SK-N-SH (cell line): ENCODE measurements at places on chromosomes 6 and 20.
A peak's percentile ranks its signal among the peaks of the same experiment; 100 is the strongest.

GRCh38 chr6:57294862-57295445, 22.5 kb upstream of the PRIM2 start:
- no peak overlapping the region for H3K27ac ChIP-seq
- DNase-seq: no peak
- H3K27me3 ChIP-seq: no peaks in the 10 kb centered on the region
- H3K4me3 ChIP-seq: no peak overlapping the region
- H3K4me1 ChIP-seq: no peaks in the 10 kb centered on the region
- no peaks in the 10 kb centered on the region for H3K36me3 ChIP-seq

GRCh38 chr20:34164381-34164984, 52.4 kb upstream of the EIF2S2 start:
- 0 out of 2 replicates have a peak, but pooled peaks cover 7% of the 10 kb centered on the region for H3K4me1 ChIP-seq
- H3K27ac ChIP-seq: no peak overlapping the region
- no peaks in the 10 kb centered on the region for H3K36me3 ChIP-seq
- DNase-seq: no peak

- H3K4me3 ChIP-seq: no peak overlapping the region
- H3K27me3 ChIP-seq: no peaks in the 10 kb centered on the region
Observed at GRCh38 chr6:146426516-146426915, 117.1 kb upstream of the RAB32 start.

DNA sequence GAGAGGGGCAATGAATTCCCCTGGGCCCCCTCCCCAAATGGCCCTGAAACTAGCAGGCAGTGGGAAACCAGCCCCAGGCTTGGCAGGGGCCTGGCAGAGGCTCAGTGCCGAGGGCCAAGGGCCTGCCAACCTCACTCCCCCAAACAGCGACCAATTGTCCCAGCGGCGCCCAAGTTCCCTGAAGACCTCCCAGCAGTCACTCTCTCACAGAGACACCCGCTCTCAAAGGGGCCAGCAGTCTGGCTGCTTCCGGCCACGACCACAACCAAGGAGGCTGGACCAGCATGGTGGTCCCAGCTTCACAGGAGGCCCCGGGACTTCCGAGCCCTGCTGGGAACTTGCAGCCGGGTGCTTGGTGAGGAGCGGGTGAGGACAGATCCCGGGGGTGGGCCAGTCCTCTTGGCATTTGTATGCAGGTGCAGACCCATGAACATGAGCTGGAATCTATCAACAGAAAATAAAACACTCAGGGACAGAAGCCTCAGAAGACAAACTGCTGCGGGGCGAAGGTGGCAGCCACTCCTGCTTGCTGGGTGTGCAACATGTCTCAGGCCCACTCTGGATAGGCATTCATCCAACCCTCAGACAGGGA, 17.5 kb upstream of the SIRPA start:
- H3K27ac ChIP-seq: no peak overlapping the region
- no peaks in the 10 kb centered on the region for H3K4me1 ChIP-seq
- no peak for DNase-seq
- H3K27me3 ChIP-seq: no peaks in the 10 kb centered on the region
- no peaks in the 10 kb centered on the region for H3K36me3 ChIP-seq

DNA sequence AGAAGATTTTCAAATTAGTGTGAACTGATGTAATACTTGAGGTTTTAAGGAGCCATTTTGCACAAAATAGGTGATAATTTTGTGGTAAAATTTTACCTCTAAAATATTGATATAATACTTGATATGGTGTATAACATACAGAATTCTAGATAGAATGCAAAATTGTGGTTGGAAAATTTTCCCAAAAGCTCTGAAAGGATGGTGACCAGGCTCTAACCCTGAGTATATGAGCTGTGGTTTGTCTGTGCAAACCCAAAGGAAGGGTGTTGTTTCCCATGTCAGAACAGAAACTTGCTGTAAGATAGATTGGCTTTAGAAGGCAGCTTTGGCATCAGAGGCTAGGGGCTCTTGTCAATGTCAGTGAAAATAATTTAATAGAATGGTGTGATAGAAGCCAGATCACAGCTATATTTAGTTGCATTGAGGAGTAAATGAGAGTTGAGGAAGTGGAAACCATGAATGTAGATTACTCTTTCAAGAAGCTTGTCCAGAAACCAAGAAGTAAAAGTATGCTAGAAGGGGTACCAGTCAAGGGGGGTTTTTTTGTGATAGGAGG, 257.7 kb downstream of the FARS2 start:
- H3K4me1 ChIP-seq: no peaks in the 10 kb centered on the region; the same call in none of the 2 replicates
- H3K27ac ChIP-seq: peak overlapping the region; percentile 62; the same call in 1 of the 2 replicates
- no peaks in the 10 kb centered on the region for H3K36me3 ChIP-seq
- H3K27me3 ChIP-seq: no peaks in the 10 kb centered on the region

DNA sequence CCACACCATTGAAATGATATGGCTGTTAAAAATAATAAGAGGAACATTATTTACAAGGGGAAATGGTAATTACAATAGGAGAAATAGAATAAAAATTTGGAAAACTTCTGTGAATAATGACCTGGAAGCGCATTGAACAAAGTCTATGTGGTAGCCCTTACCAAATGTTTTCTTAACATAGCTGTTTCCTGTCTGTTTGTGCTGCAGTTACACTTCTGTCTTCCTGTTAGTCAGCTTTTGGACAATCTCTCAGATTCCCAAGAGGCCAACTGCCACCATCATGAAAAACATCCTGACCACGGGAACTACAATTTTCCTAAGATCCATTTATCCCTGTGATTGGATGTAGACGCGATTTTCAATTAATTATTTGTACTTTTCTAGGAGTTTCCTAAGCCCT, 754.4 kb upstream of the MARCKS start:
- no peaks in the 10 kb centered on the region for H3K27me3 ChIP-seq
- H3K27ac ChIP-seq: peak overlapping the region; percentile 96
- peaks cover 4% of the 10 kb centered on the region for H3K36me3 ChIP-seq
- no peaks in the 10 kb centered on the region; the same call in 1 of the 2 replicates for H3K4me1 ChIP-seq
- no peak for DNase-seq

DNA sequence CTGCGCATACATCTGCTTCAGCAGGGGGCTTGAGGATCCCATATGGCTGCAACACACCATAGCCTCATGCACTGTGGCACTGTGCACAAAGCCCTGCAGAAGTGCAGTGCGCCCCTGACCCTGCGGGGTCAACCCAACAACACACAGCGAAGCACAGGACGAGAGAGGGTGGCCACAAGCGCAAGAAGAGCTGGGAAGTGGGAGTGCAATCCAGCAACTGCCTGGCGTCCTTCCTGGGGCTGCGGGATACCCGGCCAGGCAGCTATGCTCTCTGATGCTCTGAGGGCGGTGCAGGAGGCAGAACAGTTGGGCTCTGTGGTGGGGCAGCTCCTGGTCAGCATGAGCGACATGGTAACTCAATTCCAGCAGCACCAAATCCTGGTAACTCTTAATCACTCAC, 5.6 kb upstream of the ACSS1 start:
- H3K27ac ChIP-seq: no peak overlapping the region
- H3K4me1 ChIP-seq: peaks cover under 1% of the 10 kb centered on the region; the same call in 1 of the 2 replicates
- no peak overlapping the region for H3K4me3 ChIP-seq
- DNase-seq: no peak
- H3K27me3 ChIP-seq: peaks cover 69% of the 10 kb centered on the region
- H3K36me3 ChIP-seq: no peaks in the 10 kb centered on the region

DNA sequence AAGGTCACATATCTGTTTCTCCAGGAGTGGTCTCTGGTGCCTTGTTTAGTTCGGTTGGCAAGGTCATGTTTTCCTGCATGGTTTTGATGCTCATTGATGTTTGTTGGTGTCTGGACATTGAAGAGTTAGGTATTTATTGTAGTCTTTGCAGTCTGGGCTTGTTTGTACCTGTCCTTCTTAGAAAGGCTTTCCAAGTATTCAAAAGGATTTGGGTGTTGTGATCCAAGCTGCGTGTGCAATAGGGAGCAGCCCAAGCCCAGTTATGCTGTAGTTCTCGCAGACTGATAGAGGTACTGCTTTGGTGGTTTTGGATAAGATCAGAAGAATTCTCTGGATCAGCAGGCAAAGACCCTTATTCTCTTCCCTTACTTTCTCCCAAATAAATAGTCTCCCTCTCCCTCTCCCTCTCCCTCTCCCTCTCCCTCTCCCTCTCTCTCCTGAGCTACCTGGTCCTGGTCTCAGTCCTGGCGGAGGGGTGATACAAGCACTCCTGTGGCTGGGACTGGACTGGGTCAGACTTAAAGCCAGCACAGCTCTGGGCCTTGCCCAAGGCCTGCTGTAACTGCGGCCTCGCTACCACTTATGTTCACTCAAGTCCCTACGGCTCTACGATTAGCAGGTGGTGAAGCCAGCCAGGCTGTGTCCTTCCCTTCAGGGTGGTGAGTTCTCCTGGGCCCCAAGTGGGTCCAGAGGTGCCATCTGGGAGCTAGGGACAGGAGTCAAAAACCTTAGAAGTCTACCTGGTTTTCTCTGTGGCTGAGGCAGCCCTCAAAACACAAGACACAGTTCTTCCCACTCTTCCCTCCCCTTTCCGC, 27.3 kb upstream of the GRM4 start:
- no peaks in the 10 kb centered on the region for H3K36me3 ChIP-seq
- H3K27me3 ChIP-seq: no peaks in the 10 kb centered on the region
- H3K27ac ChIP-seq: no peak overlapping the region

DNA sequence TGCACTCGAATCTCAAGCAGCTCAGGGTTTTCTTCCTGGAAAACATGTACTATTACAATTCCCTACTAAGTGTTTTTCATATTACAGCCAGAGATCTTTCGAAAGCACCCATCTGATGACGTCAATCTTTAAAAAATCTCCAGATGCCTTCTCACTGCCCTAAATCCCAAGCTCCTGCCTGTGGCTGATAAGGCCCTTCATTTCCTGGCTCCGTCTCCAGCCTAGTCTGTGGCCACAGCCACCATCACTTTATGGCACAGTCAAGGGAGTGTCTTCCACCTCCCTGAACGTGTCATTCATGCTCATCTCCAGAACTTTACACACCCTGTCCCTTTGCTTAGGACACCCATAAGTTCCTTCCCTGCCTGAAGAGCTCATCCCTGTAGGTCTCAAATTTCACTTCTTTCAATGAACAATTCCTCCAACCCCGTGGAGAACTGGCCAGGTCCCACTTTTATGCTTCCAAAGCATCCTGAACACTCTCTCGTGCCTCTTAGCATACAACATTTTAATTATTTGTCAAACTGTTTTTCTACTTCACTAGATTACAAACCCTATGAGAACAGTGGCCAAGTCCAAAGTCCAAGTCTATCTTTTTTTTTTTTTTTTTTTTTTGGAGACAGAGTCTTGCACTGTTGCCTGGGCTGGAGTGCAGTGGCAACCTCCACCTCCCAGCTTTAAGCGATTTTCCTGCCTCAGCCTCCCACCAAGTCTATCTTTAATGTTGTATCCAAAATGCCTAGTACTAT, 106.1 kb upstream of the AGPAT4 start:
- no peaks in the 10 kb centered on the region for H3K4me1 ChIP-seq
- H3K27ac ChIP-seq: no peak overlapping the region
- no peaks in the 10 kb centered on the region for H3K27me3 ChIP-seq
- H3K36me3 ChIP-seq: no peaks in the 10 kb centered on the region

DNA sequence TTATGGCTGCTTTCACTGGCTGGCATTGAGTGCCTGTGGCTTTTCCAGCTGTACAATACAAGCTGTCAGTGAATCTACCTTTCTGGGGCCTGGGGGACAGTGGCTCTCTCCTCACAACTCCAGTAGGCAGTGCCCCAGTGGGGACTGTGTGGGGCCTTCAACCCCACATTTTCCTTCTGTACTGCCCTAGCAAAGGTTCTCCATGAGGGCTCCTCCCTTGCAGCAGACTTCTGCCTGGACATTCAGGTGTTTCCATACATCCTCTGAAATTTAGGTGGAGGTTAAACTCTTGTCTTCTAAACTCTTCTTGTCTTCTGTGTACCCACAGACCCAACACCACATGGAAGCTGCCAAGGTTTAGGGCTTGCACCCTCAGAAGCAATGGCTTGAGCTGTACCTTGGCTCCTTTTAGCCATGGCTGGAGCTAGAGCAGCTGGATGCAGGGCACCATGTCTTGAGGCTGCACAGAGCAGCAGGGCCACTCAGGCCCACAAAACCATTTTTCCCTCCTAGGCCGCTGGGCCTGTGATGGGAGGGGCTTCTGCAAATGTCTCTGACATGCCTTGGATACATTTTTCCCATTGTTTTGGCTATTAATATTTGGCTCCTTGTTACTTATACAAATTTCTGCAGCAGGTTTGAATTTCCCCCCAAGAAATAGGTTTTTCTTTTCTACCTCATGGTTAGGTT, 9.6 kb downstream of the PEX7 start:
- H3K36me3 ChIP-seq: peaks cover 30% of the 10 kb centered on the region
- no peaks in the 10 kb centered on the region for H3K27me3 ChIP-seq
- no peak for DNase-seq

- DNase-seq: no peak
- peaks cover 11% of the 10 kb centered on the region for H3K4me1 ChIP-seq
- no peak overlapping the region for H3K27ac ChIP-seq
- H3K27me3 ChIP-seq: peaks cover 24% of the 10 kb centered on the region; the same call in 1 of the 2 replicates
- H3K36me3 ChIP-seq: no peaks in the 10 kb centered on the region
Observed at GRCh38 chr6:134094441-134094840, 42.0 kb upstream of the SLC2A12 start.

DNA sequence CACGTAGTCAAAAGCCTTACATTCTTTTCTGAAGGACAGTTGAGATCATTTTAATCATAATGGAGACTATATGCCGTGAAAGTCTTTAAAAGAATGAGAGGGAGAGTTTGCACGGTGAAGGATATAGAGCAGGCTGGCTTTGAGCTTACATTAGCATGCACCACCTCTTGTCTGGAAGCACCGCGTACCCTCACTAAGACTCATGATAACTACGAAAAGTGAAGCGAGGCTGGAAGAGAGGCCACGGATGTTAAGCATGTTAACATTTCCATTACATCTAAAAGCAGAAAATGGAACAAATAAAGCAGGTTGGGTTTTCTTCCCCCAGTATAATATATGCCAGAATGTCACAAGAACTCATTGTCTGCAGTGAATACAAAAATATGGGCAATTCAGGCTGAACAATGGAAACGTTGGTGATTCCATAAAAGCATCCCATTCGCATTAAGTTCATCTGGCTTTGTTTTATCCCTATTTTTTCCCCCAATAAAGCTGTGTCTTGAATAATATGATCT, 40.6 kb upstream of the NKX2-2 start:
- peaks cover 17% of the 10 kb centered on the region; the same call in 1 of the 2 replicates for H3K27me3 ChIP-seq
- H3K36me3 ChIP-seq: no peaks in the 10 kb centered on the region
- H3K4me3 ChIP-seq: no peak overlapping the region
- no peak overlapping the region for H3K27ac ChIP-seq

GRCh38 chr20:42204109-42204660, 586.0 kb upstream of the CHD6 start:
- DNase-seq: peak; percentile 21
- no peak overlapping the region for H3K27ac ChIP-seq
- no peaks in the 10 kb centered on the region for H3K36me3 ChIP-seq

GRCh38 chr6:142854589-142855488, 90.1 kb downstream of the HIVEP2 start:
- H3K4me3 ChIP-seq: no peak overlapping the region
- H3K27me3 ChIP-seq: no peaks in the 10 kb centered on the region
- peaks cover 14% of the 10 kb centered on the region; the same call in 1 of the 2 replicates for H3K4me1 ChIP-seq
- DNase-seq: no peak

- H3K27me3 ChIP-seq: no peaks in the 10 kb centered on the region
- H3K36me3 ChIP-seq: no peaks in the 10 kb centered on the region
- no peak overlapping the region for H3K4me3 ChIP-seq
- no peaks in the 10 kb centered on the region for H3K4me1 ChIP-seq
- DNase-seq: no peak
Observed at GRCh38 chr6:75065523-75065922, 140.3 kb downstream of the COL12A1 start.

GRCh38 chr20:2883726-2884637, 10.7 kb downstream of the PTPRA start:
- H3K27me3 ChIP-seq: no peaks in the 10 kb centered on the region
- DNase-seq: no peak
- no peak overlapping the region for H3K4me3 ChIP-seq
- peaks cover 4% of the 10 kb centered on the region for H3K36me3 ChIP-seq
- H3K27ac ChIP-seq: no peak overlapping the region

GRCh38 chr20:38196592-38196991, 31.5 kb upstream of the TGM2 start:
- no peak overlapping the region for H3K4me3 ChIP-seq
- no peak overlapping the region for H3K27ac ChIP-seq
- H3K36me3 ChIP-seq: no peaks in the 10 kb centered on the region
- no peaks in the 10 kb centered on the region for H3K27me3 ChIP-seq
- H3K4me1 ChIP-seq: no peaks in the 10 kb centered on the region
